ENCODE measurements at places on chromosomes 2 and 18.

DNA sequence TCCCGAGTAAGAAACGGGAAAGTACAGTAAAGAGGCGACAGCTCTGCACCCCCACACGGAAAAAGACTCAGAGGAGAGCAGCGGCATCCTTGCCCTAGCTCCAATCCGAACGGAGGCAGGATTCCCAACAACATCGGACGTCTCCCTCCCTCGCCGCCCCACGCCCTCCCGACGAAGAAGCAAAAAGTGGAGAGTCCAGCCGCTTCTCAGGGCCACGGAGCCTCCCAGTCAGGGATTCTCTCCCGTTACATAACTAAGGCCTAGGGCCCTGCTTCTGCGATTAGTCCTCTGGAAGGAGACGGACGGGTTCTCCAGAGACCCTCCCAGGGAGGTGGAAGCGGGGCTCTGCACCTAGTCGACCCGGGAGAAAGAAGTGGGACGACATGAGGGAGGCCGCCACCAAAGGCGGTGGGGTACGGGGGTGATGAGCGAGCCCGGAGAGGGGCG is 587 bp downstream of the SUMO1 start:
- no peak for DNase-seq

DNA sequence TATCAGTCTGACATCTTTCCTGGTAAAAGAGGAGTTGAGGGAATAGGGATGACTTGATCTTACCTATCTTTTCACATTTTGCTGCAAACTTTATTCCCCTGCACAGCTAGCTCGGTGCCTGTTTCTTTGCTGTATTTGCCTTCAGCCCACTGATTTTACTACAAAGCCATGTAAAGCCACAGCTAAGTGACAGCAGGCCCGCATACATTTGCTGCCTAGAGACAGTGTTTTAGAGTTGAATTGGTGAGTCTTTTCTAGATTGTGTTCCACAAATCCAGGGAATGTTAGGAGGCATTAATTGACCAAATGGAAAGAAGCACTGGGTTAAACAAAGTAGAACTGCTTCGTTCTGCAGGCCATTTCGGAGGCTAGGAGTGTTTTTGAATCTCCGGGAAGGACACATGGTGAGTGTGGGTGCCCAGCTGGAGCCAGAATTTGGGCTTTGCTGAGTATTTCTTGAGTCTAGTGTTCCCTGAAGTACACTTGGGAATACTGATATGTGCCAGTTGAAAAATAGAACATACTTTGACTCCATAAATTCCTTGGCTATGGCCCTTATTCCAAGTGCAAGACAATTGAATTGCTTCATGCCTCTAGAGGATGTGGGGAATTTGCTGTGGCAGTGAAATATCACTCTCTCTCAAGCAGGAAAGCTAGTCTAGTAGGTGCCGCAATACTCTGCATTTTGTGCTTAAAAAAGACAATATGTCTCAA is 329.8 kb downstream of the PTPRM start:
- DNase-seq = no peak

DNA sequence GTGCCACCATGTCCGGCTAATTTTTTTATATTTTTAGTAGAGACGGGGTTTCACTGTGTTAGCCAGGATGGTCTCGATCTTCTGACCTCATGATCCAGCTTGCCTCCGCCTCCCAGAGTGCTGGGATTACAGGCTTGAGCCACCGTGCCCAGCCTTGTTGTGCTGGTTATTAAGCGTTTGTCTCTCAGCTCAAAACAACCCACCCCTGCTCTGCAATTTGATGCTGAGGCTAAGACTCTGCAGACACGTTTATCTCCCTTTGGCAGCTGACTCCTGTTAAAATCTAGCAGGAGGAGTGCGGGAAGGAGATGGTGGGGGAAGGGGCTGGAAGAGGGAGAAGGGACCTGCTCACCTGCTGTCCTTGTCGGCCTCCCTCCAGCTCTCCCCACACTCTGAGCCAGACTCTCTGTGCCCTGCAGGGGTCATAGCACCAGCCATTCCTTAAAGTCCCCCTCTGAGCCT is 29.9 kb upstream of the IMPA2 start:
- DNase-seq = no peak

DNA sequence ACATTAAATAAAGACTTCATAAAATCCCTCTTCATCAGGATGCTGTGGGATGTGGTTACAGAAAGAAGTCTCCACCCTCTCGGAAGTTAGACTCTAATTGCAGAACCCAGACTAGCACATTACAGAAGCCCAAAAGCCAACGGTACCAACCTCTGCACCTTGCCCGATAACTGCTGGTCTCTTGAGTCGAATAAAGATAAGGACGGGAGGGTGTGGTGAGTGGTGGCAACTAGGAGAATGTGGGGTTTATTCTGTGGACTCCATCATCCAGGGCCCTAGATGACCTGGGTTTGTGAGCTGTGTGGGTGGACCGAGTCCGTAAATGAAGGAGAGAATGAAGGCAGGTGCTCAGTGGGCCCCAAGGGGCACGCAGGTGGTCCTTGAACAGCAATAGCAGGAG is 462.8 kb upstream of the ID2 start:
- DNase-seq = no peak

DNA sequence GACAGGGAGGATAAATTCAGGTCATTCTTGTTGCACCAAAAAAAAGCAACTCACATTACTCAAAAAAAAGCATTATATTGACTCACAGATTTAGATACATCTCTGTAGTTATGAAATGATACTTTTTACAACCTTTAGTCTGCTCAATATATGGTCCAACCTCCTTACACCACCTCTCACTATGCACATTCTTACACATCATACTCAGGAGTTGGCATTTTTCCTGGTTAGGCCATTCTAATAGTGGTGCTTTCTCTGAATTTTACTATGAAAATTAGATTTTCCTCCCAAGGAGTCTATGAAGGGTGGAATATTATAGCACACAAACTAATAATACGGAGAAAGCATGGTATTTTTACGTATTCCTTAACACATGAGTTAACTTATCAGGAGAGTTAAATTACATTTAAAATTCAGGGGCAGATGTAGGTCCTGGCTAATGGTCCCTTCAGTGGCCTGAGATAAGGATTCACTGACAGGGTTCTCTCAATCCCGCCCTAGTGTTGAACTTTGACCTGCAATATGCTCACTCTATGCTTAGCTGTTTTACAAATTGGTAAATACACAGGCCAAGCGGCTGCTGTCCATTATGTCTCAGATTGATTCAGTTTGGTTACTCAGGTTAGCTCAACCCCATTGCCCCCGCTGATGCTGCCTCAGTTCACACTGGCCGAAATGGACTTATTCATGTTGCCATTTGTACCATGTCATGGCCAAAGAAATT is 153.6 kb downstream of the NCKAP5 start:
- no peak for DNase-seq

DNA sequence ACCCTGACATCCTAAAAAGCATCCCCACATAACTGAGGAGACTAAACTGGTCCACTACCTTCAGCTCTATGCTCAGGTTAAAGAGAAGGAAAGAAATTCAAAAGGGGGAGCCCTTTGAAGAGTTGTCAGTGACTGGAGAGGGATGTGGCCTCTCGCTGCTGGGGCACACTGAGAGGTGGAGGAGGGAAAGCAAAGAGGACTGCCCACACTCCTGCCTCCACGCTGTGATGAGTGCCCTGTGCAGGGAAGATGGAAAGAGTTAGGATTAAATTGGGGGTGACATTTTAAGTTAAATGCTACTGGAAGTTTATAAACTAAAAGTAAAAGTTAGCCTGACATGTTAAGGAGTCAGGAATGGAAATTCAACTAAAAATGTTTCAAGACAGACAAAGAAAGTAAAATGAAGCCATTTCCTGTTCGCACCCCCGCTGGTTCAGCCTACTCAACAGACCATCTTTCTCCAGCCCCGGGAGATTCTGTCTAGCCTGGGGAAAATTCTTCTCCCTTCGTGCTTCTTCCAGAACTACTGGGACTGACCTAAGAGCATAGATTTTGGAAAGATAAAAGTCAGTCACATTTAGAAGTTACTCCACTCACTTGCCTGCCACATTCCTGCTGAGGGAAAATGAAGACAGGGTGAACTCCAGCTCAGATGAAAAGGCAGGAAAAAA is 17.8 kb upstream of the INO80C start:
- DNase-seq = peak; percentile 23

DNA sequence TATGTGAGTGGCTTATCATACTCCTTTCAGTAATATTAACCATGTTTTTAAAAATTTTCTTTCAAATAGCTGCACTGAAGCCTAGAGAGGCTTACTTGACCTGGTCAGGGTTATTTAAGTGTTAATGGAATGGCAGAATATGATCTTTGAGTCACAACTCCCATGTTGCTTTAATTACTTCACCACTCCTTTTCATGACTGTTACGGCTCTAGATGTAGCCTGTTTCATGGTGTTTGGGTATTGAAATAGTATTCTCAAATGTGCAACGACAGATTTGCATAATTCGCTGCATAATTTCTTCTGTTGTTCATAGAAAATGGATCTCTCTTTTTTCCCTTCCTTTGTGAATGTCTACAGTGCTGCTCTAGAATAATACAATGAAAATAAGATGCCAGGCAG is 51.6 kb upstream of the PLA2R1 start:
- DNase-seq = no peak

DNA sequence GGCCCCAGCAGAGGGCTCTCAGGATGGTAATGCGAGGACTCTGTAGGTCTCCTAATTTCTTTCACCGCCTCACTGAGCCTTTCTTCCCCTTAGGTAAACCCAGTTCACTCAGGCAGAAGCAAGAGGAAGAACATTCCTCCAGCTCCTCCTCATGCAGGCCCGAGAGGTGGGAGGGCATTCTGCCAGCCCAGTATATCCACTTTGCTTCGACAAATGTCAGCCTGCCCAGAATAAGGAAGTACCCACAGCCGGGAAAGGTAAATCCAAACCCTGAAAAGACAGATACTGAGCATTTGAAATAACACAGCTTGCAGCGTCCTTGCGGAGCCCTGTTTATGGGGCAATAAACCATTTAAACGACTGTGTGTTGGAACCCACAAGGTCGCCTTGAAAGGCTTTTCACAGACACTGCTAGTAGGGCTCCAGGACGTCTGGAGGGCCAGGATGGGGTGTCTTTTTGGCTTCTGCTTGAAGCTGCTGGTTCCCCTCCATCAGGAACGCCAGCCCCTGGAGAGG is 63.0 kb upstream of the STPG4 start:
- DNase-seq = no peak

DNA sequence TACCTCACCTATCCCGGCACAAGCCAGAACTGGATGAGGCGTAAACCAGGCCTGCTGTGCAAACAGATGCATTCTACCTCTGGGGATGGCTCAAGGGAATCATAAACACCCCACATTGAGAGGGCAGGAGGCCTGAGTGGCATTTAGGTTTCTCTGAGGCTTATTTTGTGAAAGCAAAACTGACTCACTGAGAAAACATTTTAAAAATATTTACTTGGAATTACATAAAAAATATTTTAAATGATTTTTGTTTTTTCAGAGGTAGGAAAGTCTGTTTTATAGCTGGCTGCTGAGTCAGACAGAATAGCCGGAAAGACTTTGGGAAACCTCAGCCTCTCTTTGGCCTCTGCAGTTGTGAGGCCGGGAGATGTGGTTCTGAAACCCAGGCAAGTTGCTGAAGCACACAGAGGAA is 244.1 kb downstream of the NCKAP5 start:
- DNase-seq = no peak

DNA sequence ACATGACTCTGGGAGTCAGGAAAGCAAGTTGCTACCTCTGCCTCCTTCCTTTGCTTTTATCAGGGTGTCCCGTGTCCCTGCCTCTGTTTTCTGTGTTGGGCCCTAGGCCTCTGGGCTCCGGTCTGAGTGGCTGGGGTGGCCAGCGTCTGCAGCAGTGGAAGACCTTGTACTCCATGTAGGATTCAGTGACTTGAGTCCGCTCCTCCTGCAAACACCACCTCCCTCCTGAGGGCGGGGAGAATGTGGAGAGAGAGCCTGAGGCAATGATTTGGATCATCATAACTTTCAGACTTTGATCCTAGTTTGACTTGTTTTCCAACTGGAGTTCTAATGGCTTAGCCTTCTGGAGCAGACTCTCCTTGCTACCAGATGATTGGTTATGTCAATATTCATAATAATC is 30.8 kb downstream of the ATP6V1C2 start:
- no peak for DNase-seq

- DNase-seq = no peak
These were observed 232.7 kb downstream of the TRIB2 start for GRCh38 chr2:12949406-12949805.

DNA sequence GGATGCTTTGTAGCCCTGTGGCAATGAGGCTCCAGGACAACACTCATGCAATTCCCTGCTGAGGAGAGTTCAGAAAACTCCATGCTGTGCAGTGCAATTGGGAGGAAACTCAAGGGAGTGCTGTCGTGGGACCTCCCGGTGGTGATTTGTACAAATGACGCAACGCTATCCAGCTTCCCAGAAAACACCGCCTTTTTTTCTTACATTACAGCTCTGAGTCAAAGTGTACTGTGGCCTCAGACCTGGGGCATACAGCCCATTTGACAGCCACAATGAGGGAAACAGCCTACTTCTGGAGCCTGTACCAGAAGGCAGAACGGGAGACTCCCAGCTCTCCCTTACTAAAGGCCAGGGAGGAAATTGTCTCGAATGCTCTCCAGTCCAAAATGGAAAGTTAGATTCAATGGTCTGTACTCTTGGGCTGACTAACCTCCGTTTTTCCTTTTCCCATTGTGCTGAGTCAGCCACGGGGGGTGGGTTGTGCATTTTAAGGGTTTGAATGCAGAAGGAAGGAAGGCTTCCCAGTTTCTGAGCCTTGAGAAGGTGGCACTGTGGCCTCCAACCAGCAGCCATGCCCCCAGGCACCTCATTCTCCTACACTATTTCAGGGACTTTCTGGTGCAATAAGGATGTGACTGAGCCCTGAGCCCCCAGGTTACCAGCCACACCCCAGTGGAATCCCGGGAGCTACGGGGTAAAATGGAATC is 16.4 kb upstream of the CYP1B1 start:
- DNase-seq = no peak

DNA sequence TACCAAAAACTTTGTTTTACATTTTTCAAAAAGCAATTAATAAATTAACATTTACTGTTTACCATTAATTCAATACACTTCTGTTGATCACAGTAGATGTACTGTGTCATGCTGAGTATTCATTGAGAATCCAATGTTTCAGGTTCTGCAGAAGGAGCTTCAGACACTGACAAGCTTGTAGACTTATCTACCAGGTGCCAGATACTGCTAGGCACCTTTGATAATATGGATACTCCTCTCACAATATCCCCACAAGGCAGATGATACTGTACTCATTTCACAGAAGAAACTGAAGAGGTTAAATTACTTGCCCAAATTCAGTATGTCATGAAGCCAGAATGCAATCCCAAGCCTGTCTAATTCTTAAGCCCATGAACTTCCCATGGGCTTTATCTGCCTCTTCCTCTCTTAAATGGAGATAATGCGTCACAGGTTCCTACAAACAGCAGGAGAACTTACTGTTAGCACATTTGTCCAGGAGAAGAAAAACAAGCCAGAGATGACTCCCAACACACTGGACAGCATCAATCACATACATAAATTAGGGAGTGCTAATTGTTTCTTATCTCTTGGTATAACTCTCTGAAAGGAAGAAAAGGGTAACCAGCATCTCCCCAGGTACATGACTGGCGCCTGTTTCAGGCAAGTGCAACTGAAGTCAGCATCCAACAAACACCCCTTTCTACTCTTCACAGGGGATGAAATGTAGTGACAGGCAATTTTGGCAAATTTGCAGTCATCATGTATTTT is 27.4 kb downstream of the ITSN2 start:
- DNase-seq = no peak

- no peak for DNase-seq
These were observed 64.4 kb upstream of the FOSL2 start for GRCh38 chr2:28327956-28328922.

All from stimulated activated effector memory CD8-positive, alpha-beta T cell treated with anti-CD3 and anti-CD28 coated beads, Interleukin-12 subunit alpha, Interleukin-12 subunit beta, amount 100 ng/mL, for 72 hours (primary cell).